ENCODE measurements at places on chromosomes 11 and 22. TPM values are rescaled to one million over a fixed set of nuclear protein-coding genes. Genes with fewer than 3 reads are reported as not detected.
A peak's percentile ranks its signal among the peaks of the same experiment; 100 is the strongest.

- no peak overlapping the region for H3K4me3 ChIP-seq
- peaks cover 13% of the 10 kb centered on the region for H3K36me3 ChIP-seq
- peak overlapping the region; percentile 88 for H3K27ac ChIP-seq
- no peak for DNase-seq
- H3K4me1 ChIP-seq, result peaks cover 40% of the 10 kb centered on the region
- H3K27me3 ChIP-seq, result no peaks in the 10 kb centered on the region
Observed at GRCh38 chr11:75369560-75370255, 18.2 kb upstream of the ARRB1 start.

DNA sequence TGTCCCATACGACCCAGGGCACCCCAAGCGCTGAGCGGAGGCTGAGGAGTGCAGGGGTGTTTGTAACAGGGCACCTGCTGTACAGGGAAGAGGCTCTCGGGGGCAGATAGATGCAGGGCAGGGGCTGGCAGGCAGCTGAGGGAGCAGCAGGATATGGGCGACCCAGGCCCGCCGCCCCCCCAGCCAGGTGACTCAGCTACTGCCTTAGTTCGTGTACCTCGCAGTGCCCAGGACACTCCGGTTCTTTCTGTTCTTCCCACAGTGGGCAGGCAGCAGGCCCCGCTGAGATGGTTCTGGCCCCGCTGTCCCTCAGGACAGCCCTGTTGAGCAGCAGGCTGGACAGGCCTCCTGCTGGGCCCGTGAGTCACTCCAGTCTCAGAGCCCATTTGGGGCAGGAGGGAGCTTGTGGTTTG, 16.2 kb downstream of the PHLDA2 start:
- no peak for DNase-seq
- H3K27me3 ChIP-seq, result no peaks in the 10 kb centered on the region
- H3K4me3 ChIP-seq, result no peak overlapping the region
- peaks cover 16% of the 10 kb centered on the region for H3K4me1 ChIP-seq

GRCh38 chr11:116119158-116119557, 614.9 kb upstream of the CADM1 start:
- DNase-seq, result no peak
- no peak overlapping the region for H3K4me3 ChIP-seq
- no peak overlapping the region for H3K27ac ChIP-seq
- H3K36me3 ChIP-seq, result no peaks in the 10 kb centered on the region
- H3K4me1 ChIP-seq, result no peaks in the 10 kb centered on the region

HEPN1 gene
- total RNA-seq, result not detected

NCF4 gene
- 44.1 TPM for total RNA-seq

DNA sequence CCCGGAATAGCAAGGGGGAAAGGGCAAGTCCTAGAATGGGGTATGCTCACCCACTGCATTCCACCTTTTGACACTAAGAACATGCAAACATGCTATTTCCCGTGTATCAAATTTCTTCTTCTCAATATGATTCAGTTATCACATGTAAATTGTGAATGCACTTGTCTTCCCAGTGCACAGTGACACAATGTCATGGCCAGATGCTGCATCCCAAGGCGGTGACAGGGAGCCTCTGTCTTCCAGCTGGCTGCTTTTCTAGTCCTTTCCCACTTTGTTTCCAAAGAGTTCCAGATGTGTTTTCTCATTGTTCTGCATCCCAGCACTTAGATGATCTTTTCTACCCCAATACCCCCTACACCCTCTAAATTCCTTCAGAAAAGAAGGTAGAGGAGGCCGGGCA, 12.4 kb downstream of the SLC25A18 start:
- no peak overlapping the region for H3K27ac ChIP-seq
- DNase-seq, result no peak
- no peaks in the 10 kb centered on the region for H3K27me3 ChIP-seq
- H3K4me3 ChIP-seq, result no peak overlapping the region
- H3K36me3 ChIP-seq, result no peaks in the 10 kb centered on the region

- H3K27me3 ChIP-seq, result peaks cover 4% of the 10 kb centered on the region
- no peak overlapping the region for H3K27ac ChIP-seq
- no peak overlapping the region for H3K4me3 ChIP-seq
- no peaks in the 10 kb centered on the region for H3K36me3 ChIP-seq
Observed at GRCh38 chr11:96464700-96465307, 75.0 kb downstream of the JRKL start.

CNGA4 gene
- 0.16 TPM for total RNA-seq

GRCh38 chr11:27718863-27719545, 18.7 kb upstream of the BDNF start:
- peaks cover 12% of the 10 kb centered on the region for H3K36me3 ChIP-seq
- peaks cover 8% of the 10 kb centered on the region for H3K4me1 ChIP-seq
- H3K27ac ChIP-seq, result no peak overlapping the region
- no peak overlapping the region for H3K4me3 ChIP-seq
- peaks cover 61% of the 10 kb centered on the region for H3K27me3 ChIP-seq

- H3K4me3 ChIP-seq, result no peak overlapping the region
- H3K4me1 ChIP-seq, result peaks cover 8% of the 10 kb centered on the region
- H3K36me3 ChIP-seq, result no peaks in the 10 kb centered on the region
- peaks cover 35% of the 10 kb centered on the region for H3K27me3 ChIP-seq
Observed at GRCh38 chr22:46022881-46023512, 46.0 kb upstream of the WNT7B start.

GRCh38 chr11:124844664-124845079, 20.6 kb upstream of the ROBO3 start:
- H3K4me1 ChIP-seq, result peaks cover 6% of the 10 kb centered on the region
- no peak for DNase-seq
- H3K27me3 ChIP-seq, result peaks cover 92% of the 10 kb centered on the region
- no peak overlapping the region for H3K4me3 ChIP-seq

KCNJ1 gene
- not detected for total RNA-seq

DNA sequence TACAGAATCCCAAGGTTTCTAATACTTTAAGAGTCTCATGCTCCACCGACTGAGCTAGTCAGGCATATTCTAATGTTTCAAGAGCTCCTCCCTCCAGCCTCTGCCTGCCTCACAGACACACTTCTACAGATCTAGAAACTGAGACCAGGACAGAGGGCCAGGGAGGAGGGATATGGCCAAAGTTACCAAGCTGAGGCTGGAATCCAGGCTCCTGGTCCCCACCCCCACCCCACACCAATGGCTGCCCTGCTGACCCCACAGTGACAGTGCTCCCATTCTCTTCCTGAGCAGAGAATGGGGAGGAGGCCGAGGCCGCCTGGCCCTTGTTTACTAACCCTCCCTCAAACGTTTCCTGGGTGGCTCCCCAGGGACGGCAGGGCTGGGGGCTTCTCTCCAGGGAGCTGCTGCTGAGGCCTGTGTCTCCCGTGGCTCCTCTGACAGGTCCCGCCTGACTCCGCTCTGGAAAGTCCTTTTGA, 2.2 kb downstream of the PLEKHB1 start:
- no peaks in the 10 kb centered on the region for H3K27me3 ChIP-seq
- no peak overlapping the region for H3K4me3 ChIP-seq
- DNase-seq, result no peak
- no peaks in the 10 kb centered on the region for H3K36me3 ChIP-seq
- no peak overlapping the region for H3K27ac ChIP-seq

Measured in activated CD8-positive, alpha-beta T cell treated with anti-CD3 and anti-CD28 coated beads, Interleukin-2, amount 10 ng/mL, durations not matched to agents 7 days and 5 days (primary cell).